ENCODE measurements at places on chromosomes 3 and 15.

DNA sequence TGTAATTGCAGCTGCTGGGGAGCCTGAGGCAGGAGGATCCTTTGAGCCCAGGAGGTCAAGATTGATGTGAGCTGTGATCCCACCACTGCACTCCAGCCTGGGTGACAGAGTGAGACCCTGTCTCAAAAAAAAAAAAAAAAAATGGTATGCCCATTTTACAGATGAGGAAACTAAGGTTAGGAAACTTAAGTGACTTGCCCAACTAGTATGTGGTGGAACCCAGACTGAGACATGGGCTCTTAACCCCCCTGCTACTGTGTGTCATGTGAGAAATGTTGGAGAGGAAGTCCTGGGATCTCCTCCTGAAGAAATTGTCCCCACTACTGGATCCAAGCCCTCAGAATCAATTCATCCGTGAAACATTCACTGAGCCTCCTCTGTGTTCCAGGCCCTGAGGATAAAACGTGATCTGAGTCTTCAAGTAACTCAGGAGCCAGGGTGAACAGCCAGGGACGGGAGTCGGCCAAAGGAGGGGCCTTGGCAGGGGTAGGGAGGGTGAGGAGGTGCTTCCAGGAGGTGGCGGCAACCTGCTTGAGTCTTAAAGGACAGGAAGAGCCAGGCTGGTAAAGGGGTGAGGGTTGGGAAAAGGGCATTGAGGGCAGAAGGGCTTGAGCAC, 19.6 kb upstream of the RNU6-1 start:
- no peak for DNase-seq

DNA sequence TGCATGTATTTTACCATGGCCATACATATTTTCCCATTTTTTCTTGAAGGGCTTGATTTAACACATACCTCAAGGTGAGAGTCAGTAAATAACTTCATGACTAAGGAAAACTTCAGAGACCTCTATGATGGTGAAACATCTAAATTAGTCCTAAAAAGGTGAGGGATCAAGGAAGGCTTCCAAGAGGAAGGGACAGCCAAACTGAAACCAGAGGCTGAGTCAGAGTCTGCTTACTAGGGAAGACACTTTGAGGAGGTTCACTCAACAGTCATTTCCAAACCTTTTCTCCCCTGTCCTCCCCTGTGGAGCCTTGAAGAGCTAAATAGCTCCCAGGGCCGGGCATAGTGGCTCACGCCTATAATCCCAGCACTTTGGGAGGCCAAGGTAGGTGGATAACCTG, 206.6 kb downstream of the SHQ1 start:
- DNase-seq: no peak

DNA sequence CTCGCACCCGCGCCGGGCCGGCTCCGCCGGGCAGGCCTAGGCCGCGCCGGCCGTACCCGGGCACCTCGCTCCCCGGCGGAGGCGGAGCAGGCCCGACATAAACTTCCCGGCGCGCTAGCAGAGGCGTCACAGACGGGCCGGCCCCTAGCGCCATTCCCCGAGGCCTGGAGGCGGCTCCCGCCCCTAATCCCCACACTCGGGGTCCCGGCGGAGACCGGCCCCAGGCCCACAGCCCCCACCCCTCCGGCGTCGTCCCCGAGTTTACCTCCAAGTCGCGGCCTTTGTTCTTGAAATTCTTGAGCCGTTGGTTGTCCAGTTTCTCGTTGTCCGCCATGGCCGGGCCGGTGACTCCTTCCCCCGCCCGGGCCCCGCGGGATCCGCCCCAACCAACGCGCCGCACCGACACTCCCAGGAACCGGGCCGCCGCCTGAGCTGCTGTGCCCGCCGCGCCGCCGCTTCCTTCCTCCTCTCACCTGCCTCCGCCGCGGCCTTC, 376 bp downstream of the KPNA4 start:
- DNase-seq: peak; percentile 67

DNA sequence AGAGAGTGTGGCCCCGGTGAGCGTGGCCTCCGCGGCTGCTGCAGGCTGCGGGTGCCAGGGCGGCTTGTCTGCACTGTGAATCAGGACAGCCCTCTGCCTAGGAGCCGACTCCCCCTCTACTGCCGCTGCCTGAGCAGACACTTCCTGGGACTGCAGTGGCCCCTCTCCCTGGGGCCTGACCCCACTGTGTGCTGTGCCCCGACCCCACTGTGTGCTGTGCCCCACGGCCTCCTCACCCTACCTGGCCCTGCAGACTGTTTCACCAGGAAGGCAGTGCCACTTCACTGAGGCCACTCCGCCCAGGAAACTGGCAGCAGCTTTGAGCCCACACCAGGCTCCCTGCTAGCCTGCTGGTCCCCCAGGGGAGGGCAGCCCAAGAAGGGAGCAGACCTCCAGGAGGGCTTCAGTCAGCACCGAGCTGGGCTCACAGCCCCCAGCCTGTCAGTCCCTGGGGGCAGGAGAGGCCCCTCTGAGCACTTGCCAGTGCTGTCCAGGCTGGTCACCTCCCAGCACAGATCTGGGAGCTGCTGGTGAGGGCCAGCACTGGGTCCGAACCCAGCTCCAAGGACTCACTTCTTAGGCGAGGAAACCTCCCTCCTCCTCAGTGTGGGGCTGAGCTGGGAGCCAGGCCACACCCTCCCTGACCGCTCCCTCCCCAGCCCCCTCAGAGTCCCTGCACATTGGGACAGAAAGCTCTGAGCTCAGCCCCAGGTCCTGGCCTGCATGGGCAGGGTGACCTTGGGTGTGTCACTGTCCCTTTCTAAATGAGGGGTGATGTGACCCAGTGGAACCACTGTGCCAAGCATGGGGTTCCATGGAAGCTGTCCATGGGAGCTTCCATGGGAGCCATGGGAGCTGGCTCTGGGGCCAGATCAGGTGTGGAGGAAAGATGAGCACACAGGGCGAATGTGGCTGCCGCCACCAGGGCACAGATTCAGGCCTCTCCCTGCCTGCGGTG, 56.8 kb downstream of the DNAJB8 start:
- no peak for DNase-seq

GRCh38 chr3:126049289-126050049, 34.5 kb downstream of the SLC41A3 start:
- DNase-seq: no peak

DNA sequence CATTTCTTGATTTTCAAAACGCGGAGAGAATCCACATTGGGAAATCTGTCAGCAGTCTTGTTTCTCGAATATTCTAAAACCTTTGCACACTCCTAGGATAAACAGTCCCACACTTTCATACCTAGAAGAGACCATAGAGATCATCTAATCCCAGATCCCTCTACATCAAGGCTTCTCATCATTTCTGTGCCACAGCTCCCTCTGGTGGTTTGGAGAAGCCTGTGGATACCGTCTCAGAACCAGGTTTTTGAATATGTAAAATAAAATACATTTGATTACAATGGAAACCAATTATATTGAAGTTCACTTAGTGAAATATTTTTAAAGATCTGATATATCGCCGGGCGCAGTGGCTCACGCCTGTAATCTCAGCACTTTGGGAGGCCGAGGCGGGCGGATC, 211.9 kb upstream of the GOLGA6L4 start:
- no peak for DNase-seq

DNA sequence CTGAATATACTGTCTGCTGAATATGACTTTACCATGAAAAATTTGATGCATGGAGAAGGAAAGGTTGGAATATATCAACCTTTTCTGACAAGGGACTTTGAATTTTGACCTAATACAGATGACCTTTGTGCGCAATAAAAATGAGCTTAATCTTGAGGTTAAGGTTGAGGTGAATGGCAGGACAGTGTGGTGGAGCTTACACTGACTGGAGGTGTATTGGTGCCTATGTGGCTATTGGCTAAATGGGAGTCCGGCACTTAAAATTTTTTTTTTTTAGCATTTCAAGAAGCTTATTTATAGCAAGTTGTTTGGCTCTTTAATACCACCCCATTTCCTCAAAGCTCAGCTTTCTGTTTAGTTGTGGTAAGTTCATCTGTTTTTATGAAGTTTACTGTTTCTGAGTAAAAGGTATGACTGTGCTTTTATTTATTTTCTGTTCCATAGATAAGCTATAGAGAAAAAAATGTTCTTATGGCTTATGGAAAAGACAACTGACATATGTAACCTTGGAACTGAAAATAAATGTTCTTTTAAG, 15.2 kb downstream of the CDIN1 start:
- DNase-seq: no peak

- DNase-seq: no peak
Observed at GRCh38 chr3:56253941-56254665, 214.2 kb downstream of the ERC2 start.

DNA sequence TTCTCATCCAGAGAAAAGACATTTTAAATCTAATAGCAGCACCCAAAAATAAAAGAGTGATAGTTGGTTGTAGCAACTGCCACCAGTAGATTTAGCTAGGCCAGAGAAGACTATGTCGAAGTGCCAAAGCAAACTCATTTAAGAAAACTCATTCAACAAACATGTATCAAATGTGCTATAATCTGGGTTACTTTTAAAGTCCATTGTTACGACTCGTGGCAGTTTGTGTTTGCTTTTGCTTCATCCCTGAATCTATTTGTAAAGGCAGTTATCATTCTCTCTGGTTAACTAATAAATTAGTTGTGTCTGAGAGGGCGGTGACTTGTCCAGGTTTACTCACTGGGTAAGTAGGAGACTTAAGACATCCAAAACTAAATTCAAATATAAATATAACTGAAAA, 159.4 kb downstream of the ZIC4 start:
- DNase-seq: no peak

- DNase-seq: no peak
Observed at GRCh38 chr3:9117220-9117619, 132.2 kb downstream of the SRGAP3 start.

GRCh38 chr3:61264281-61264680, 13.0 kb upstream of the FHIT start:
- no peak for DNase-seq

DNA sequence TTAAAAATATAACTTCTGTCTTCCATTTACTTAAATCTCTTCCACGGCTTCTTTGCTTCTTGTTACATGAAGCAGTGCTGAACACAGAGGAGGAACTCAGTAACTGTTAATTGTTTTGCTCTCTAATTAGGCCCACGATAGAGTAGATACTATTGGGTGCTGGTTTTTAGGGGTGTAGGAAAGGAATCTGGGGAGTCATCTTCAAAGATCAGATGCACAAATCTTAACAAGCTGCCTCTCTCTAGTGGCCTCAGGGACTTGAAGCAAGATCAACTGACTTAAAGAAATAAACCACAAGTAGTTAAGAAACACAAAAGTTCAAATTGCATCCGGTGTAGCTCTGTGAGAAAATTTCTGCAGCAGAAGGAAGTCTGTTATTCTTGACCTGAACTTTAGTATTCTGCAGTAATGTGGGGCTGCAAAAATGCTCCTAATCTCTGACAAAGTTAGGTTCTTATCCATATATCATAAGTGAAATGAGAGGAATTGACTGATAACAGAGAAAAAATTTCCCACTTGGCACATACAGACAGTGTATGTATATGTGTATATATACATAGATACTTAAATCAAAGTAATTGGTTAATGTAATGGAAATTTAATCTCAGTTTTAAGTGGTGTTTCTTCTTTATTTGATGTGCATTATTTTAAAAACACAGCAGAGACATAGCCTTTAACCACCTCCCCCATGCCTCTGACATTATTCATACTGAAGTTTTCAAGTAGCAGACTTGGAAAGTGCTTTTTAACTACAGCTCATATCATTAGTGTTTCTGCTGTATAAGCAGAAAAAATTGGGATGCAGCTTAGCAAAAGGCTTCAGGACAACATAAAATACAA, 51.8 kb downstream of the CHST2 start:
- DNase-seq: no peak

DNA sequence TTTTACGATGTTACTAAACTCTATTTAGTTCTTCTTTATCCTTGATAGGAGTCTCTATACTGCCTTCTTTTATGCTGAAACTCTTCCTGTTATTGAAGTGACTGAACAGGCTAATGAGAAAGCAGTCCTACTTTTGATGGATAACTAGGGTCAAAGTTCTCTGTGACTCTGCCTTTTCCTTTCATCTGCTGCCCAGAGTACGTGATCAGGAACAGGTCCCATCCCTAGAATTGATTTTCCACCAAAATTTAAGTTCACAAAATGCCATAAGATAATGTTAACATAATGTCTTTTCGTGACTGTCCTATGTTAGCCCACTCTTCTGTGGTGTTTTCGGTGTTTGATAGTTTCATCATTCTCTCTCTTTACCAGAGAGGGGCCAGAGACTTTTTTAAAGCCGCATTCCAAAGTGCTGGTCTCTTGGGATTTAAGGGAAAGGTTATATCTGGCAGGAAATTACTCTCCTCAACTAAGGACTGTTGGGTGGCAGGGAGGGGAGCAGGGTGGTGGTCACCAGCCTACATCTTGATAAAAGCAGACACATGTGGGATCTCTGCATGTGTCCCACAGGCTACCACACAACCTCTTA, 50.3 kb upstream of the PLXND1 start:
- no peak for DNase-seq

DNA sequence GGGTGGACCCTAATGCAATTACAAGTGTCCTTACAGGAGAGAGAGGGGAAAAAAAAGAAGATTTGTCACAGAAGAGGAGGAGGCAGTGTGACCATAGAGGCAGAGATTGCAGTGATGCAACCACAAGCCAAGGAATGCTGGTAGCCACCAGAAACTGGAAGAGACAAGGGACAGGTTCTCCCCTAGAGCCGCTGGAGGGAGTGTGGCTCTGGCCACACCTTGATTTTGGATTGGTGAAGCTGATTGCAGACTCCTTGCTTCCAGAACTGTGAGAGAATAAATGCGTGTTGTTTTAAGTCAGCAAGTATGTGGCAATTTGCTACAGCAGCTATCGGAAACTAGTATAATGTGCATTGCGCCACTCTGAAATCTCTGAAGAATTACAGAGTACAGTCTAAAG, 110.1 kb downstream of the SRGAP3 start:
- no peak for DNase-seq

- no peak for DNase-seq
Observed at GRCh38 chr3:174336784-174337183, 522.4 kb upstream of the NAALADL2 start.

GRCh38 chr3:56694867-56695683, 12.0 kb upstream of the TASOR start:
- DNase-seq: no peak

DNA sequence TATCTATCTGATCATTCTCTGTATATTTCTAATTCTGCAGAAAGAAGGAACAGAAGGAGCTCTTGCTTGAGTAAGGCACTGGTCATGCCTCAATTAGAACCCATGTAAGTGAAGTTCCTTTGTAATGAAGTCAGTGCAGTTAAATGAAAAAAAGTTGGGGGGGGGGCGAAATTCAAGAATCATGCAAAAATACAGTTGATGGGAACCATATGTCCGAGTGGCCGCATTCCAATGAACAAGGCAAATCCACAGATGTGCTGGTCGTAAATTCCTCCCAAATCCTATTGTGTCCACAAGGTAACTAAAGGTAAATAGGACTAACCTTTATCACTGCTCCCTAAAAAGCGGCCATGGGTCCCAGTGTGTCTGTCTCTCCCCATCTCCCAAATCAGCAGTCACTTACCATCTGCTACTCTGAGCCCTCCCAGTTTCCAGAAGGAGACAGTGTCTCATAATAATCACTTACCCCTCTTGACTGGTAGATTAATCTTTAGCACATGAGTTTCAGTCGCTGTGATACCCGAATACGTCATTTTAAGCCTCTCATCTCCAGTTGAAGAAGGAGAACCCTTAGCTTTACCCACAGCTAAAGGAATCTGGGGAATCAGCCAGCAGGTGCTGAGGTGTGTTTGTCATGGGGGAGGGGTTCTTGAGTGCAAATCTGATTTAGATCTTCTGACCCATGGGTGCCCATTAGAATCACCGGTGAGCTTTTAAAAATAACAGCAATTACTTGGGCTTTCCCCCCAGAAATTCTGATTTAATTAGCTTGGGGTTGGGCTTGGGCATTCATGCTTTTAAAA, 56.3 kb upstream of the EPHB3 start:
- DNase-seq: no peak

- DNase-seq: no peak
Observed at GRCh38 chr3:147886879-147887278, 477.7 kb downstream of the ZIC1 start.

- DNase-seq: no peak
Observed at GRCh38 chr3:157578181-157578580, 75.0 kb upstream of the VEPH1 start.

Data from stimulated activated CD4-positive, alpha-beta T cell treated with anti-CD3 and anti-CD28 coated beads, Interleukin-4, amount 100 ng/mL, for 1 hour (primary cell).